ENCODE measurements at places on chromosomes 11 and 22. TPM values are rescaled to one million over a fixed set of nuclear protein-coding genes. Genes with fewer than 3 reads are reported as not detected.

Gene PSMA1
- total RNA-seq = 167 TPM

Gene TMPRSS6
- total RNA-seq = not detected

Gene VSIG10L2
- not detected for total RNA-seq

Gene UVRAG
- total RNA-seq = 15.0 TPM

Gene TMEM191C
- total RNA-seq = 4.2 TPM

Gene CELSR1
- total RNA-seq = 21.2 TPM

Gene SEPTIN5
- total RNA-seq = 17.8 TPM

Gene MISFA
- total RNA-seq = 2.8 TPM

Gene POTEH
- total RNA-seq = not detected

- no peak overlapping the region for H3K27ac ChIP-seq
- no peak for DNase-seq
- H3K36me3 ChIP-seq = no peaks in the 10 kb centered on the region
- no peaks in the 10 kb centered on the region for H3K4me1 ChIP-seq
- no peaks in the 10 kb centered on the region for H3K27me3 ChIP-seq
These were observed 114.2 kb upstream of the PARVA start for GRCh38 chr11:12263141-12263693.

DNA sequence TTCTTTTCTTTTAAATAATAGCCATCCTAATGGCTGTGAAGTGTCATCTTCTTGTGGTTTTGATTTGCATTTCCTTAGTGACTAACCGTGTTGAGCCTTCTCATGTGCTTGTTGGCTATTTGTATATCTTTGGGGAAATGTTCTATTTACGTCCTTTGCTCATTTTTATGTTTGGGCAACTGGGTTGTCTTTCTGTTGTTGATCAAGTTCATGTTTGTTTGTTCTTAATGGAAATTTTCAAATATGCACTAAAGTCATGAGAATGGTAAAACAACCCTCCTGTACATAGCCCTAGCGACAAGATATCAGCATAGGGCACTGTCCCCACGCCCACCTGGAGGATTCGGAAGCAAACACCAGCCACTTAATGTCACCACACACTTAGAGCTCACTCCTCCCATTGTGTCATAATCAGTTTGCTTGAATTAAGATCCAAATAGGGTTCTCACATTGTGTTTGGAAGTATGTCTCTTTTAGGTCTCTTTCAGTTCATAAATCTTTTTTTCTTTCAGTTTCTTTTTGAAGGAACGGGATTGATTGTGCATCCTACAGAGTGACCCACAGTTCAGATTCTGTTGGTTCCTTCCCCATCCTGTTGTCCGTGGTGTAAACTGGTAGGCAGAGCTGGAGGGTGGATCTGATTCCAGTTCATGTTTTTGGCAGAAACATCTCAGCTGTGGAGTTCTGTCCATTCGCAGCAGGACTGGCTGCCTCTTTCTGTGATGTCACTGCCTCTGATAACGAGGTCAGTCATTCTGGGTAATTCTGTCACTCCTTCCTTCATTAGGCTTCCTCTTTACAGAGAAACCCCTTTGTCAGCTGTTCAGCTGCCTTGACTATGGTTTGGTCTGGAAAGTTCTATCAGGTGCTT is 26.4 kb upstream of the ADORA2A start:
- H3K36me3 ChIP-seq = peaks cover 36% of the 10 kb centered on the region
- no peak overlapping the region for H3K27ac ChIP-seq
- no peaks in the 10 kb centered on the region for H3K4me1 ChIP-seq
- no peak for DNase-seq

DNA sequence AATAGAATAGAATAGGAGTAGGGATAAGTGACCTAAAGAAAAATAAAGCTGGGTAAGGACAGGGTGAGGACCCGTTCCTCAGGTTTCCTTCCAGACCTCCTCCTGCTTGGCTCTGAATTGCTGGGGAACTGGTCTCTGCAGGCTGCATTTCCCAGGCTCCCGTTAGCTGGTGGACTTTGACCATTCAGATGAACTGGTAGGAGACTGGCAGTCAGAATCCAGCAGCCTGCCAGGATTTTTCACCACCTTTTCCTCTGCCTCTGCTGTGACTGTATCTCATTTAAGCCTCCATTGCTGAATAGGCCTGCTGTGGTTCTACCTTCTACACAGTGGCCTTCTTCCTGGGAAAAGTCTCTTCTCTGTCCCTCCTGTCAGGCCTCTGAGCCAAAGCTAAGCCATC is 24.6 kb upstream of the SMPD1 start:
- no peak overlapping the region for H3K4me3 ChIP-seq
- H3K27me3 ChIP-seq = no peaks in the 10 kb centered on the region
- no peak overlapping the region for H3K27ac ChIP-seq
- H3K36me3 ChIP-seq = no peaks in the 10 kb centered on the region
- no peaks in the 10 kb centered on the region for H3K4me1 ChIP-seq
- DNase-seq = no peak

DNA sequence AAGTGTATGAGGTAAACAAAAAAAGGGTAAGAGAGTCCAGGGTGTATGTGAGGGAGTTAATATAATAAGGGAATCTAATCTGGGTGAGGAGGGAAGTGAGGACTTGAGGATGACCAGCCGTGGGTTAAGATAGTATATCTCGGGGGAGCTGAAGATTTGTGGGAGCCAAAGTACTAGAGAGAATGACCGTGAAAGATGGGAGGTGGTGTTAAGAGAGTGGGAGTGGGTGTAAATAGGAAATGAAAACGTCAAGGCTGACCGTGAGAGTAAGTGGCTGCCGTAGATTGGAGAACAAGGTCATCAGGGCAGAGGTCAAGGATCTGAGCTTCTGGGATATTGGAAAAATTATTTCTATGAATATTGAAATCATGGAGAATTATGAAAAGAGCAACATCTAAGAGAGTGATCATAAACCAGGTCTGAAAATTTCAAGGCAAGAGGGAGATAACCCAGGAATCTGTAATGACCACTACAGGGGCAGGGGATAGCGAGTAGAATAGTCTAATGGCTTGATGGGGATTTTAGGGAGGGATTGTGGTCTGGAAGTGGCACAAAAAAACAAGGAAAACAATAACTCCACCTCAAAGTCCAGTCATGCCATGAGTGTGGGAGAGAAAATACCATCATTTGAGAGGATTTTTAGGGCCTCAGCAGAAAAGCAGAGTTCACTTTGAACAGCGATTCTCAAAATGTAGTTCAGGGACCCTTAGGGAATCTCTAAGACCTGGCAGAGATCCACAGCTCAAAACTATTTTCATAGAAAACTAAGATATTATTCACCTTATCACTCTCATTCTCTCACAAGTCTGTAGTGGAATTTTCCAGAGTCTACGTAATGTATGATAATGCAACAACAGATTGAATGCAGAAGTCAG is 72.0 kb downstream of the PRR5L start:
- no peak overlapping the region for H3K27ac ChIP-seq
- no peak for DNase-seq
- H3K4me3 ChIP-seq = no peak overlapping the region
- no peaks in the 10 kb centered on the region for H3K36me3 ChIP-seq

GRCh38 chr11:60889869-60890311 is 16.5 kb downstream of the PRPF19 start:
- peaks cover 9% of the 10 kb centered on the region for H3K36me3 ChIP-seq
- H3K4me1 ChIP-seq = no peaks in the 10 kb centered on the region
- H3K27me3 ChIP-seq = no peaks in the 10 kb centered on the region
- DNase-seq = no peak
- H3K27ac ChIP-seq = no peak overlapping the region

- no peak overlapping the region for H3K27ac ChIP-seq
- H3K4me3 ChIP-seq = no peak overlapping the region
- H3K36me3 ChIP-seq = peaks cover 5% of the 10 kb centered on the region
These were observed 61.0 kb upstream of the PLET1 start for GRCh38 chr11:112321501-112322172.

DNA sequence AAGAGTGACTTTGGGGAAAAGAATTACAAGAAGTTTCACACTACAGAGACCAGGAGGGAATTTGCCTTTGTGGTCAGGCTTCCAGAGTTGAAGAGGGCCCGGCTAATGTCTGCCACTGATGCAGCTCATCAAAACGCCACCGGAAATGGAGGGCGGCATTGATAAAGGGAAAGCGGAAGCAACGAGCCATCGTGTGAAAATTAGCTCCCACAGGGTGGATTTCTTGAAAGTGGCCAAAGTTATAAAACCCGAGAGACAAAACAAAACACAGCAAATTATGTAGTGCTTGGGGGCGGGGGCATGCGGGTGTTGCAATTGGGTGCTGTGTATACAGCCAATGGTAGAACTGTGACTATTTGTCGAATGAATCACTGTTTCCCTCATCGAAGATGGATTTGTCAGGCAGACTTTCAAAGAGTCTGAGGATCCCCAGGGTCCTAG is 113.0 kb downstream of the ADAMTS15 start:
- no peak overlapping the region for H3K4me3 ChIP-seq
- no peak for DNase-seq
- H3K4me1 ChIP-seq = no peaks in the 10 kb centered on the region

DNA sequence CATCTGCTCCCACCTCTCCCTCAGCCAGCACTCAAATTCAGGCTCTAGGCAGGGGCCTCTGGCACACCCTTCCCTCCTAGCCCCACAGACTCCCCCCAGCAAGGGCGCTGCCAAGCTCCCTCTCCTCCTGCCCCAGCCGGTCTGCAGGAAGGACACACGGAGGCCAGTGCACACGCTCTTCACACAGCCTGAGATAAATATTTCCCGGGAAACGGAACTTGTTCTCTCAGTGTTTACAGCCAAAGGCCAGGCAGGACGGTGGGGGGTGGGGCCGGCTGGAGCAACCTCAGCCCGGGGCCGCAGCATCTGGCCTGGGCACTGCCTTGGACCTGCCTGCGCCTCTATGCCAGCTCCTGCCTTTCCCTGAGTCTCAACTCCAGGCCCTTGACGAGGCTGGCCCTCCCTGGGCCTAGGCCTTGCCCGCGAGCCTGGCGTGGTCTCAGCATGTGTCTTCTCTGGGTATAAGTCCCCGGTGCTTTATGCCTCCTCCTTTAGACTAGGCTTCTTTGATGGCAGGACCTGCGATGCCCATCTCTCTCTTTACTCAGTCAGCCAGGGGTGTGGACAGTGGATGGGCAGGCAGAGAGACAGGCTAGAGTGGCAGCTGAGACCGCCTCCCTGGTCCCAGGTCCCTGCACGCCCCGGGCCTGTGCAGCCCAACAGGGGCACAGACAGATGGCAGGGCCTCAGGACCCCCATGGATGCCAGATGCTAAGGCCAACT is 48.4 kb downstream of the PDE2A start:
- H3K27me3 ChIP-seq = no peaks in the 10 kb centered on the region
- no peaks in the 10 kb centered on the region for H3K4me1 ChIP-seq
- H3K27ac ChIP-seq = no peak overlapping the region
- no peaks in the 10 kb centered on the region for H3K36me3 ChIP-seq
- DNase-seq = no peak

DNA sequence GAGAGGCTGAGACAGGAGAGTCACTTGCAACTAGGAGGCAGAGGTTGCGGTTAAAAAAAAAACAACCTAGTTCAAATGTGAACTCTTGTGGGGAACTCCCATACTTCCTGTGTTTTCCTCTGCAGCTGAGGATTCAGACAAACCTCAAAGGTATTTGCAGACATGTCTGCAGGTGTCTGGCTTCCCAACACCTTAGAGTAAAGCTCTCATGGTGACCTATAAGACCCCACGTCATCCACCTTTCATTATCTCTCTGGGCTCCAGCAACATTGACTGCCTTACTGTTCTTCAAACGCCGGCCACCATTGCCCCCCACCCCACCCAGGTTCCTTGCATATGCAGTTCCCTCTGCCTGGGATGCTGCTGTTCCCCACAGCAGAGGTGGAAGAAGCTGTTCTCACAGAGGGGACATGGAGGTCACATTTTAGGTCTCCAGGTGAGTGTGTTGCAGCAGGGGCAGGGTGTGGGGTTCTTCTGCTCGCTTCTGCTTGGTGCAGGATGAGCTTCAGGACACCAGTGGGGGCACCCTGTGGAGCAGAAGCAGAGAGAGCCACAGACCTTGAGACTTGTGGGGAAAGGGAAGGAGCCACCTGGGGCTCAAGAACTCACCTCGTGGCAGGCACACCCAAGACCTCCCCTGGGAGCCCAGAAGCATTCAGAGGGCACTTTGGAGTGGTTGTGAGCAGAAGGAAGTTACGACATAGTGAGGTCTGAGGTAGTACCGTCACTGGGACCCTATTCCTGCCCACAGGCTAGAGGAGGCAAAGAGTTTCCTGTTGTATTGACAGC is 203.2 kb downstream of the CSNK2A3 start:
- H3K27ac ChIP-seq = no peak overlapping the region
- H3K4me1 ChIP-seq = peaks cover 3% of the 10 kb centered on the region
- no peaks in the 10 kb centered on the region for H3K27me3 ChIP-seq
- no peak overlapping the region for H3K4me3 ChIP-seq
- H3K36me3 ChIP-seq = peaks cover 5% of the 10 kb centered on the region

DNA sequence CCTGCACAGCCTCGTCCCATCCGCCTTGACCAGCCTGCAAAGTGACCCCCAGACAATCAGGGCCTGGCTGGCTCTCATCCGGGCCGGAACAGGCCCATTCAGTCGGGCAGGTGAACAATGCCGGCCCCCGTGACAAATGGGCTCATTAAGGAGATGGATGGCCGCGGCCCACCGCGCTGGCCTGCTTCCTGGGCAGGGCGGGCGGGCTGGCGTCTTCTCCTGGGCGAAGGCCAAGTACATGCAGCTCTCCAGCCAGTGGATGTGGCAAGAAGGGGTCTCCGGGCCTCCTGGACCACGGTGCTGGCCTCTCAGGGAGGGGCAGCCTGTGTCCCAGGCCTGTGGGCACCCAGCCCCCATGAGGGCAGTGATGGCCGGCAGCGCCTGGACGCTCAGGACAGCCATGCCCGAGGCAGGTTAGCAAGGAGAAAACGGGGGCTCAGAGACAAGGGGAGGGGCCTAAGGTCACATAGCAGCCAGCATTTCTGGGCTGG is 1022.8 kb downstream of the BRD1 start:
- no peaks in the 10 kb centered on the region for H3K27me3 ChIP-seq
- H3K27ac ChIP-seq = no peak overlapping the region
- H3K4me3 ChIP-seq = no peak overlapping the region
- H3K4me1 ChIP-seq = no peaks in the 10 kb centered on the region
- H3K36me3 ChIP-seq = peaks cover 5% of the 10 kb centered on the region
- DNase-seq = no peak

- H3K4me3 ChIP-seq = no peak overlapping the region
- DNase-seq = no peak
- H3K27me3 ChIP-seq = no peaks in the 10 kb centered on the region
- H3K36me3 ChIP-seq = no peaks in the 10 kb centered on the region
These were observed 20.4 kb upstream of the LRRC55 start for GRCh38 chr11:57161351-57161750.

DNA sequence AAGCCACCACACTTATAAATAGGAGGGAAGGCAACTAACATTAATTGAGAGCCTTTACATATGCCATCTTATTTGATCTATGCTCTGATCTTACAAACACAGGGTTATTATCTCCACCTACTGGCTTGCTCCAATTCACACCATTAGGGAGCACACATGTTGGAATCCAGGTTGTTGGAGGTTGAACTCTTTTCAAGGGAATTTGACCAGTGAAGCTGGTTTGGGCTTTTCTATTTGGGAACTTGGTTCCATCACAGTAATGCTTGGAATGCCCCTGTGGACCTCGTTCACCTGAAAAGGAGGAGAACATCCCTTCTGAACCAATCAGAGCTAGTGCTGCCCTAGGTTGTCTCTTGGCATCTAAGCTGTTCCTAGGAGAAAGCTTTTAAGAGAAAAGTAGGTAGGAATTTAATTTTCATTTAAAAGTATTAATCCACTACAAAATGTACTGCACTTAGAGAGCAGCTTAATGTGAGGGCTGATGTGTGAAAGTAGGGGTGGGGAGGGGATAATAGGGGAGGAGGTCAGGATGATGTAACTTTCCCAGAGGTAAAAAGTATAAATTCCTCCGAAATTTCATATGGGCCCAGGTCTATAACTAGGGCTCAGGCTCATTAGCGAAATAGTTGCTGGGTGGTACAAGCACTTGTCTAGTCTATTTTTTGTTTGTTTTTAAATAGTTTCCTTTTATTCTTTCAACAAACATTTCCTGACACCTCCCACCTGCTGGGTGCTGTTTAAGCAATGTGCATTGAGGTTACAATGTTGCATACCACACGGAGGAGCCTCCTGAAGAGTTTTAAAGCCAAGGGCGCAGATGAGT is 7.6 kb upstream of the MICAL2 start:
- peaks cover 9% of the 10 kb centered on the region for H3K4me1 ChIP-seq
- H3K27me3 ChIP-seq = no peaks in the 10 kb centered on the region
- H3K36me3 ChIP-seq = no peaks in the 10 kb centered on the region
- no peak overlapping the region for H3K4me3 ChIP-seq
